ENCODE measurements at places on chromosomes 3 and 15.
A peak's percentile ranks its signal among the peaks of the same experiment; 100 is the strongest.

- no peak for DNase-seq
Observed at GRCh38 chr3:151232991-151233390, 30.0 kb upstream of the GPR171 start.

- no peak for DNase-seq
Observed at GRCh38 chr3:9026320-9027045, 63.2 kb upstream of the RAD18 start.

DNA sequence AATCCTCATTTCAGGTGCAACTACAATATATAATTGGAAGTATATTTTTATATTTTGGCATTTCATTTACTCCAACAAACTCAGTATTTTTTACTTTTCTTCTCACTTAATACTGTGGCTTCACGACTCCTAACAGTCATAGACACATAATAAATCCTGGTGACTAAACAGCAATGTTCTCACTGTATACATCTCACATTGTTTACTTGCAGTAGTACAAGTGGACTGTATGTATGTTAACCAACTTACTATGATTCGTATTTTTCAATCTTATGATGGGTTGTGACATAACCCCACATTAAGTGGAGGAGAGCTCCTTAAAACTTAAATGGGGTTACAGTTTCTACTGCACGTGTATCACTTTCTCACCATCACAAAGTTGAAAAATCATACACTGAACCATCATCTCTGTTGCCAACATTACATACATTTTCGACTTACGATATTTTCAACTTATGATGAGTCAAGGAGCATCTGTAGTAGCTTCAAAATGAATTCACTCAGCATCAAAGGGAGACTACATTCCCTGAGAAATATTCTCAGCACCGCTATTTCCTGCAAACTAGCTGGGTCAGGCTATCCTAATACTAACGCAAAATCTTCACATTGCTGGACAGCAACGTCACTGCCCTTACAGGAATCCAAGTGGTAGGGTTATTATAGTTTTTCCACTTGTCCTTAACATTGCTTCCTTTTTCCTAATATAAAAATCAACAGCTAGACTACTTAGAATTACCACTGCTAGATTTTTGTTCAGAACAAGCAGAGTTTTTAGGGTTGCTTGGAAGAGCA lies 7.3 kb downstream of the ADAM10 start:
- no peak for DNase-seq

DNA sequence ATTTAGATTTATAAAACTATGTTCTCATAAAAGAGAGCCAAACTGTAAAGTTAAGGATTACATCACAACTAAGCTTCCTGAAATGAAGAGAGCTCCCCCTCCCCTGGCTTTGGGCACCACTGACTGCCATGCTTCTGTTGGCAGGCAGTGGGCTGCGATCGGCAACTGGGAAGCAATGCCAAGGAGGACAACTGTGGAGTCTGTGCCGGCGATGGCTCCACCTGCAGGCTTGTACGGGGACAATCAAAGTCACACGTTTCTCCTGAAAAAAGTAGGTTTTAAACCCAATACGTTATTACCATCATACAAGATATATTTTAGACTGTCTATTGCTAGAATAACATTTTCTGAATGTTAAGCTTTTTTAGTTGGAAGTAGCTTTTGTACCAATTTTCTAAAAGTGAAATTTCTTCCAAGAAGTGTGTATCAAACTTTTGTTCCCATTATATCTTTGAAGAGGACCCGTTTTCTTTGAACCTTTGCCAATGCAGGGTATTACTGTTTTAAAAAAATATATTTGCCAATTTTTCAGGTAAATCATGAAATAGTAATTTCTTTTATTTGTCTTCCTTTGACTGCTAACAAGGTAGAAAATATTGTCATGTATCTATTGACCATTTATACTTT lies 184.1 kb downstream of the ADAMTSL3 start:
- no peak for DNase-seq

DNA sequence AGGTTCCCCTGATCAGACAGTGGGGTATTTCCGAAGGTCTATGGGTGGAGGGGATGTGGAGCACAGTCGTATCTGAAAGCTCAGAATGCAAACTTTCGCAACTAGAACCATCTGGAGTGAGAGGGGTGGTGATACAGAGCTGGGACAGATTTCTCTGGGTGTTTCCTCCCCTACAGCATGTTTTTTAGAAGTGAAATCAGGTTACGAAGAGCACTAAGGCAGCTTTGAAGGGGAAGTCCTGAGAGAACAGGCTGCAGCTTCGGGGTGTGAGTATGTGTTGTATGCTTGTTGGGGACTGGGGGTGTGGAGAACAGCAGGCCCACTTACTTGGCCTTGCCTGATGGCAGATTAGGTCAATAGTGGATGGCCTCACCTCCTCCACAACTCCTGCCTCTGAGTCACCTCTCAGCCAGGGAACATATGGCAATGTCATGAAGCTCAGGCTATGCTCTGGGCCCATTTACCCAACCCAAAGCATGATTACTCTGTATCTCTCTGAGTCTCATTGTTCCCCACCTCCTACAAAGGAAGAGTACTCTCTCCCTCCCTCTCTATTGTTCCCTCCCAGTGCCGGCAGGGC lies 107.2 kb upstream of the RASGRP1 start:
- peak; percentile 81 for DNase-seq
